ENCODE measurements at places on chromosomes 7 and 10.

GRCh38 chr10:95896071-95896850 is 11.5 kb upstream of the CC2D2B start:
- no peak for DNase-seq

DNA sequence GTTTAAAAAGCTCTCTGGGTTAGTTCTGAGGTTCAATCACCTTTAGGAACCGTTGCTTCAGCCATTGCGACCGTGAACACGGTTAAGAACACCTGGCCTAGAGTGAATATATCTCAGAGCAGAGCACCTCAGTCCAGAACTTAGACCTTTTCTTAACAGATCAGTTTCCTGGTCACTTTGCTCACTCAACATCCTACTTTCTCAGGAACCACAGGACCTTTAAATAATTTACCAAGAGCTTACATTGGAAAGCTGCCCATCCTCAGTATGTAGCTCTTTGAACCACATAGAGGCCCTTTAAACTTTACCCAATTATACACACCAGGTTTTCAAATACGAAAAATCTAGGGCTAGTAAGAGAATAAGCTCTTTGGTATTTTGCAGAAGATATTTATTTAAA is 153.2 kb downstream of the NRBF2 start:
- DNase-seq: no peak

DNA sequence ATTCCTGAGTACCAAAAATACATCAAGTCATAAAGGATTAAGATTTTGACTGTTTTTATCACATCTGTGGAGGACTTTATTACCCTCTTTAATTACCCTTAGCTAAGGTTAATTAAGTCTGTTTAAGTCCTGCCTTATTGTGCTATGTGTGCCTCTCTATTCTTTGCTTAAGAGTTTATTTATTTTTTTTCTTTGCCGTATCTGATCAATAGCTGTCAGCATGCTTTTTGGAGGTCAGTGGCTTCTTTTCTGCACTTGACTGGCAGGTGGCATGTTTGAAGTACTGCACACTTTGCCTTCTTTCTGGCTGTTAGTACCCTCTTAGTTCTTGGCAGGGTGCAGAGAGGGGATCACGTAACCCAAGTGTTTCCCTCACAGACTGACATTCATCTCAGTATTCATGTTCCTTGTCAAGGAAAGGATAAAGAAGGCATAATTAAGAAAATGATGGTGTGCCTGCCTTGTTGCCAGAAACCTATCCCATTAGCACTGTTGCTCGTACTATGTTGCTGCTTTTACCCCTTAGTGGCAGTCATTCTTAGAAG is 225.8 kb downstream of the EXOC4 start:
- DNase-seq: no peak

DNA sequence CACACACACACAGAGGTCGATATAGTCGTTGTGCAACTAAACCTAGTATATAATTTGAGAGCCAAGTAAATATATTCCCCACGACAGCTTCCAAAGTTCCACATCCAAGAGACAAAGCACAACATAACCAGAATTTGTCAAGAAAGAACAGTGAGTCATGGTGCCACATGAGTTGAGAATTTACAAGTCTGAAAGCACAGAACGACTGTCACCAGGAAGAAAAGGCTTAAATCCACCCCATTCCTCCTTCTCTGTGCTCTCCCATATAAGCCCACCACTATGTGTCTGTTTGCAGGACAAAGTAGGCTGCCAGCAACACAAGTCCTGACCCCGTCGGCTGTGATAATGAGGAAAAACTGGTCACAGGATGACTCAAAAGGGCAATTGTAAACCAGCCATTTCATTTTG is 32.8 kb downstream of the GSAP start:
- no peak for DNase-seq

- DNase-seq: no peak
These were observed 22.6 kb downstream of the HSPA12A start for GRCh38 chr10:116719804-116720203.

DNA sequence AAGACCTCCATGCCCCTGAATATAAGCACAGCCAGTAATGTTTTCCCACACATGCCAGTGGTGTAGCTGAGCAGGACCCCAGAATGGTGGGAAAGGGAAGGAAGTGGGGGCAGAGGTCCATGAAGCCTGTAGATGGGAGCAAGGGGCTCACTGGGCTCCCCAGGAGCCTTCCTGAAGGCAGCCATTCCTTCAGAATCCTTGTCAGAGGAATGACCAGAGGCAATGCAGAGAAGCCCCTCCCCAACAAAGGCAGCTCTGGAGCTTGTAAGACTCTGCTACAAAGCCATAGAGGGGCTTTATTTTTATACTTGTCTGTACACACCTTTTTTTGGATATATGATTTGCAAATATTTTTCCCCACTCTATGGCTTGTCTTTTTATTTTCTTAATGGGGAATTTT is 165.0 kb upstream of the TCF7L2 start:
- no peak for DNase-seq

- no peak for DNase-seq
These were observed 70.0 kb upstream of the FAM13C start for GRCh38 chr10:59432207-59432900.

DNA sequence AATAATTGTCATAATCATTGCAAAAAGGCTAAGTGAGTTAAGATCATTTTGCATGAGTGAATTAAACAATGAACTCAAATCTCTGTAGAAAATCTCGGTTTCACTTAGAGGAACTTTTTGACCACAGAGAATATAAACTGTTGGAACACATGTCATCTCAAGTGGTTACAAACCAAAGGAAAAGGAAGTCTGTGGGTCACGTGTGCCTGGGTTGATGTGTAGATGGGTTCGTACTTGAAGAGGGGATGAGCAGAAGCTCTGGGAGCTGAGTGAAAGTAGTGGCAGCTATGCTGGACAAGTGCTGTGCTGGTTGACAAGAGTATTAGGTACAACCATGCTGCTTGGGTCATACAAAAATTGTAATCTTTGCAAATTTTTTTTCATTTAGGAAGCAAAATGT is 35.0 kb downstream of the GLRX3 start:
- DNase-seq: no peak

DNA sequence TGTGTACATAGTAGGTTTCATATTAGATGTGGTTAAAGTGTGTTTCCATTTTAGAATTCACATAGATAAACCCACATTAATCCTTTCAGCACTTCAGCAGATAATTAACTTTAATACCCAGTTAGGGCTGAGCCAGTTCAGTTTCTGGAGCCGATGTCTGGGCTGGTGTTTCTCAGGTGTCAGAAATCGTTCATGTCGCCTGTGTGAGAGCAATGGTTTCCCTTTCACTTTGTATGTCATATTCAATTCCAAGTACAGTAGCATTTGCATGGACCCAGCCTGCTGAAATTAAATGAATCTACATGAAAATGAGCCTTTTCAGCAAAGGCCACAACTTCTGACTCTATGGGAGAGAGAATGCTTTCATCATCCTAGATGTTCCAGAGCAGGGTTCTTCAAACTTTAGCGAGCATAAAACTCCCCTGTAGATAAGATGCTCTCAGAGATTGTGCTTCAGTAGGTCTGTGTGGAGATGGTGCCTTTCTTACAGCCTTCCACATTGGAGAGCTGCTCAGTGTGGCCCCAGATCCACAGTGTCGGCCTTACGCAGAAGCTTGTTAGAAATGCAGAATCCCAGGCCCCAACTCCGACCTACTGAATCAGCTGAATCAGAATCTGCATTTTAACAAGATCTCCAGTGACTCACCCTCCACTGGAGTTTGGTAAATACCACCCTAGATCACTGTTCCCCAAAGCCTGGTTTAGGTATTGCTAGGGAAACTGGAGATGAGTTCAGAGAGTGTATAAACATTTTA is 19.6 kb downstream of the WIPF3 start:
- DNase-seq: no peak

- no peak for DNase-seq
These were observed 94.8 kb upstream of the SORCS3 start for GRCh38 chr10:104546336-104546735.

GRCh38 chr7:139635526-139636302 is 112.2 kb downstream of the CLEC2L start:
- DNase-seq: no peak

- no peak for DNase-seq
These were observed 77.2 kb upstream of the PALS2 start for GRCh38 chr7:24496036-24496435.

GRCh38 chr10:108911814-108912541 is 1011.3 kb downstream of the XPNPEP1 start:
- peak; percentile 85 for DNase-seq

DNA sequence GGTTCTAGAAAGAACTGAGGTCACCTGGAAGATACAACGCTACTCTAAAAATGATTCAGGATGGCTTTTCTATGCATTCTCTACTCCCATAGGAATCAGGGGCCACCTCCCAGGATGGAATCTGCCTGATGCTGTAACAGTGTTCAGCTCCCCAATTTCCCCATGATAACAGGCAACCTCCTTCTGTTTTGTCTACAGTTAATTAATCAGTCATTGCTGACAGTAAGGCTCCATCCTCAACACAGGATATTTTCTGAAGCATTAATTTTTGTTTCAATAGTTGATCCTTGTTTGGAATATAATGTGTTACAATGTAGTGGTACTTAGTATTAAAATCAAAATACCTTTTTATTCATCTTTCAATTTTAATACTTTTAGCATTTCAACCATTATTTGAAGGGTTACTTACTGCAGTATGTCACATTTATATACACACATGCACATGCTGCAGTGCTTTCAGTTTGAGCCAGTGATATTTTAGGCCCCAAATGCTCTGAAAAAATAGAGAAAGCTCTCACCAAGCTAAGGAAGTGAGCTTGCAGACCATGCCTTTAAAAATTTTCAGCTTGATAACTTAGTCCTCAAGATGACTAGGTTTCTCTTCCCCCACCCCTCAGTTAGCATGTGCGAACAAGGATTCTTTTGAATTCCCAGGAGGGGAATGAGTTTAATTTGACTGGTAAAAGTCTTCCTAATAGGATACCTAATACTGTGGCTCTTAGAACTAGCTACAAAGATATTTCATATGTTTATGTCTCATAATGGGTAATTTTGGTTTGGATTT is 592 bp upstream of the PIK3CG start:
- no peak for DNase-seq

GRCh38 chr7:25125137-25125946 is at the start of gene CYCS:
CYCS (minus strand) TSS chr7:25125260; CDS start chr7:25124119, 1,141 bp downstream.
- peak; percentile 99 for DNase-seq

DNA sequence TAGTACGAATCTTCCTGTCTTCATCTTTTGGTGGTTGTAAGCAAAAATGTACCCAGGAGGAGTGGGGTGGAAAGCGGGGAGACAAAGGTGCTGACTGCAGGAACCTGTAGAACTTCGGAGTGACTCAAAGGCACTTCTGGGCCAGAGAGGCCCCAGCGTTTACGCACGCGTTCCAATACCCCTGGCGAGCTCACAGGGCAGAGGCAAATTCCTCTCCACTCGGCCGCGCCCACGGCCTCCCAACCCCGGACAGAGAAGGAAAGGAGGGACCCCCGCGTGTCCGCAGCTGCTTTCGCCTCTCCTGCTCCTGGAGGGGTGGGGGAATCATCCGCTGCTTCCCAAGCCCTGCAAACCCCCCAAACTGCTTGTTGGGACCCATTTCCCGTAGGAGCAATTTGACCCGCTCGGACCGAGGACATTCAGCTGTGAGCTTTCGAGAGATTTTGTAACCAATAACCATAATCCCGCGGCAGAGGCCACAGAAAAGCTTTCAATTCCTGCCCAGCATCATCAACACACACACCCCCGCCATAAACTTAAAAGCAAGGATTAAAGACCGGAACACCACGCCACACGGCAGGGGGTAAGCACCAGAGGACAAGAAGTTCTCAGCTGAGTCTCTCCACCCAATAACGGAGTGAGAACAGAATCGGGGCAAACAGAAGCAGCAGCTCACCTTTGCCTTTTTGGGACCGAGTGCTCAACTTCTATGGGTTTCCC is 2.3 kb downstream of the IGF2BP3 start:
- DNase-seq: peak; percentile 48

Measured in renal pelvis (tissue), 12 donors.